ENCODE measurements at places on chromosomes 2 and 18. TPM values are rescaled to one million over a fixed set of nuclear protein-coding genes. Genes with fewer than 3 reads are reported as not detected.

DNA sequence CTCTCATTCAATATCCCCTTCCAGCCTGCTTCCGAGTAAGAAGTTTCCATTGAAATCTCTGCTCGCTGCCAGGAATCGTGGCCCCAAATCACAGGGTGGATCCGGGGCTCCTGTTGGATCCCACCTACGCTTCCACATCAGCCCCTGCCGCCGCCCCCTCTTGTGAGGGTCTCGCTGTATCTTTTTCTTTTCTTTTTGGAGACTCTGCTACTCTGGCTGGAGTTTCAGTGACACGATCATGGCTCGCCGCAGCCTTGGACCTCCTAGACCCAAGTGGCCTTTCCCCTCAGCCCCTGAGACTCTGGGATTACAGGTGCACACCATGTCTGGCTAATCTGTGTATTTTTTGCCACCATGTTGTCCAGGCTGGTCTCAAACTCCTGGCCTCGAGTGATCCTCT is 246.8 kb upstream of the PXDN start:
- no peak for DNase-seq

- DNase-seq: no peak
Measured at GRCh38 chr2:2014251-2014771, 270.0 kb upstream of the PXDN start.

- DNase-seq: no peak
Measured at GRCh38 chr2:25246558-25247290, 78.3 kb upstream of the POMC start.

- no peak for DNase-seq
Measured at GRCh38 chr2:11458753-11459152, 7.2 kb downstream of the E2F6 start.

GRCh38 chr2:160803881-160804280 is 310.3 kb upstream of the RBMS1 start:
- no peak for DNase-seq

- DNase-seq: no peak
Measured at GRCh38 chr2:31217465-31218200, at the start of gene CAPN14. CAPN14 (minus strand) TSS chr2:31217515; CDS start chr2:31205447, 12,068 bp downstream.

ANKRD12 gene
- 45.7 TPM for total RNA-seq

- DNase-seq: no peak
Measured at GRCh38 chr18:12011957-12012549, 30.7 kb downstream of the IMPA2 start.

- DNase-seq: no peak
Measured at GRCh38 chr2:3639015-3639630, 18.9 kb upstream of the ALLC start.

UGT1A1 gene
- total RNA-seq: not detected

DNA sequence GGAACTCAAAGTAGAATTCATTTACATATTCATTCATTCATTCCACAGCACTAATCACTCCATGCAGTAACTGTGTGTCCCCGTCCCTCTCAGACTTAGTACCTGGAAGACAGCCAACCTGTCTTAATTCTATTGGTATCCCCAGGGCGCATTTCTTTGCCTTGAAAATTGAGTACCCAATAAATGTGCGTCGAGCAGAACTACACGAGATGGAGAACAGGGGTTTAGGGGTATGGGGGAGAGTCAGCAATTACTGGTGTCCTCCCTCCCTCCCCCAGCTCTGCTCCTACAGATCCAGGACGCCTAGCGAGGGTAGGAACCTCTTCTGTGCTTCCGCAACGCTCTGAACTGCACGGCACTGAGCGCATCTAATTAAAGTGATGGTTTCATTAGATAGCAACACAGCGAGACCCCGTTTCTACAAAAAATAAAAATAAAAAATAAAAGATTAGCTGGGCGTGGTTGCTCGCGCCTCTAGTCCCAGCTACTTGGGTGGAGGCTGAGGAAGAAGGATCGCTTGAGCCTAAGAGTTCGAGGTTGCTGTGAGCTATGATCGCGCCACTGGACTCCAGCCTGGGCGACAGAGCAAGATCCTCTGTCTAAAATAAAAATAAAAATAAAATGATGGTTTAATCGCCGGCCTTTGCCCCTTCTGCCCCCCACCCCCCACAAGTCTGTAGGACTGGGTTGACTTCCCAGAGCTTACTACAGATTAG is 614 bp upstream of the FKBP1B start:
- no peak for DNase-seq

LMAN2L gene
- total RNA-seq: 36.0 TPM

NYAP2 gene
- total RNA-seq: not detected

DARS1 gene
- 65.0 TPM for total RNA-seq

SH3BP4 gene
- 49.0 TPM for total RNA-seq

STARD6 gene
- not detected for total RNA-seq

GREB1 gene
- 78.8 TPM for total RNA-seq

- DNase-seq: no peak
Measured at GRCh38 chr2:16155366-16155765, 215.0 kb downstream of the MYCN start.

GRCh38 chr2:183029219-183029618 is 9.0 kb downstream of the NCKAP1 start:
- no peak for DNase-seq

OSBPL6 gene
- total RNA-seq: 2.0 TPM

DNA sequence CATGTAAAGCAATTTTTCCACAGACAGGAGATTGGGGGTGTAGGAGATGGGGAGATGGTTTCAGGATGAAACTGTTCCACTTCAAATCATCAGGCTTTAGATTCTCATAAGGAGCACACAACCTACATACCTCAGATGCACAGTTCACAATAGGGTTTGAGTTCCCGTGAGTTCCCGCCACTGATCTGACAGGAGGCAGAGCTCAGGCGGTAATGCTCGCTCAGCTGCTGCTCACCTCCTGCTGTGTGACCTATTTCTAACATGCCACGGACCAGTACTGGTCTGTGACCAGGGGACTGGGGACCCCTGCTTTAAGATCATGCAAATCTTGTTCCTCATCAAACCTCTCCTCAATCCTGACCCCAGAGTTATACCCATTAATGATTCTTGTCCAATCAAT is 70.1 kb downstream of the RPE start:
- no peak for DNase-seq

SLC23A3 gene
- total RNA-seq: 2.8 TPM

- no peak for DNase-seq
Measured at GRCh38 chr2:10810202-10811161, 2.1 kb downstream of the PDIA6 start.

TUBA3E gene
- total RNA-seq: not detected

DNA sequence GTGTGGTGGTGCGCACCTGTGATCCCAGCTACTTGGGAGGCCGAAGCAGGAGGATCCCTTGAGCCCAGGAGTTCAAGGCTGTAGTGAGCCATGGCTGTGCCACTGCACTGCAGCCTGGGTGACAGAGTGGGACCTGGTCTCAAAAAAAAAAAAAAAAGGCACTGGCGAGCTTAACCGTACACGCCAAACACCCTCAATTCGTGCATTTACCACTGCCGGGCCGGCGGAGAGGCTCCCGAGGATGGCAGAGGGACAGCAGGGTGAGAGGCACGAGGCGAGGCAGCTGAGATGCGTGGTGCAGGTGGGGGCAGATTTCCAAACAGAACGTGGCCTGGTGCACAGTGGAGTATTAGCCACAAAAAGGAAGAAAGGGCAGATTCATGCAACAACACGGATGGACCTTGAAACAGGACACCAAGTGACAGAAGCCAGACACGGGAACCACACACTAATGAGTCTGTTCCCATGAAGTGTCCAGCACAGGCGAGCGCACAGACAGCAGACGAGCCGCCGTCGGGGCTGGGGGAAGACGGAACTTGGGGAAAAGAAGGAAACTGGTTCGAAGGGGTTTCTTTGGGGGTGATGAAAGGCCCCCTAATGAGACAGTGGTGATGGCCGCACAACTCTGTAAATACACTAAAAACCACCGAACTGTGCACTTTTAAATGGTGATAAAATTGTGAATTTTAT is 27.4 kb downstream of the SLC66A2 start:
- no peak for DNase-seq

GRCh38 chr2:171342067-171342413 is 91.8 kb downstream of the METTL8 start:
- no peak for DNase-seq

DNA sequence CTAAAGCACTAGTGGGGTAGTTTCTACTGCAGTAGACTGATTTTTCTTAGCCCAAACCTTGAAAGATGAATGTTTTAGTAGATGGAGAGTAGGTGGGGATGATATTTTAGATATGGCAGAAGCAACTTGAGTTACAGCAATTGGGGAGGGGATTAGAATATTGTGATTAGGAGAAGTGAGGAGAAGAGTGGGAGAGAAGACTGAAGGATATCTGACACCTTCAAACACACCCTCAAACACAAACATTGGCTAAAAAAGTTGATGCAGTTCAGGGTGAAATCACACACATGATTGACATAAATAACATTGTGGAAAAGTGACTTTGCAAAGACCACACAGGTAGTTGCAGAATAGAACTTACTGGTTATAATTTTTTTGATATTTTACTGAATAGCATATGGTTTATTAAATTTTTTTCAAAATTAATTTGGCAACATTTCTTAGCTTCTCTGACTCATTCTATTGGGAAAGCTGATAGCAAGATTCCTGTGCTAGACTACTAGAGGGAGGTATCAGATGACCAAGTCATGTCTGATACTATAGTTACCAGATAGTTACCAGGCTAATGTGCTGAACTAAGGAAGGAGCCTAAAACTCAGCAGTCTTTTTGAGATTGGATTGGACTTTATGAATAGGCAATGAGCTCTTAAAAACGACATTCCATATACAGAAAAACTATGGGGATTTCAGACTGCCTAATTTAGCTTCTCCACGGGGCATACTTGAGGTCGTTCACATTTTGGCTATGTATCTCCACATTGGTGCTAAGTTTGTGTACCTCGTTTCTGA is 73.0 kb downstream of the ACTR3 start:
- DNase-seq: no peak

DNA sequence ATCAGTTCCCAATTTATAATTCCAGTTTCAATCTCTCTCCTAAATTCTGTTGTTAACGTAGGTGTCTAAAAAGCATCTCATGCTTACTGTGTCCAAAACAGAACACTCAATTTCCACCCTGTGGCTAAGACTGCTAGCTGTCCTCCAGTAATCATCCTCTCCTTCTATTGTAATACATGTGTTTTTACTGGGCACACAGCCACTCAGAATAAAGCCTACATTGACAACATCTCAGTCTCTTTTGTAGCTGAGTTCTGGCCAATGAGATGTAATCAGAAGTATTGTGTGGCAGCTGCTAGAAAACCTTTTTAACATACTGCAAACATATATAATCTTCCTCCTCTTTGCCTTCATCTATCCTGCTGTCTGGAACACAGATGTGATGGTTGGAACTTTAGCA is 29.4 kb upstream of the TSPYL6 start:
- DNase-seq: no peak

- DNase-seq: no peak
Measured at GRCh38 chr2:176917-177316, 86.9 kb downstream of the SH3YL1 start.

GRCh38 chr2:96816836-96817702 is 1.0 kb downstream of the CNNM3 start:
- DNase-seq: no peak

- no peak for DNase-seq
Measured at GRCh38 chr2:227462462-227462951, 9.4 kb upstream of the AGFG1 start.

Data from progenitor cell of endocrine pancreas (in vitro differentiated cells).